ENCODE measurements at places on chromosomes 1 and 21.
A peak's percentile ranks its signal among the peaks of the same experiment; 100 is the strongest.

DNA sequence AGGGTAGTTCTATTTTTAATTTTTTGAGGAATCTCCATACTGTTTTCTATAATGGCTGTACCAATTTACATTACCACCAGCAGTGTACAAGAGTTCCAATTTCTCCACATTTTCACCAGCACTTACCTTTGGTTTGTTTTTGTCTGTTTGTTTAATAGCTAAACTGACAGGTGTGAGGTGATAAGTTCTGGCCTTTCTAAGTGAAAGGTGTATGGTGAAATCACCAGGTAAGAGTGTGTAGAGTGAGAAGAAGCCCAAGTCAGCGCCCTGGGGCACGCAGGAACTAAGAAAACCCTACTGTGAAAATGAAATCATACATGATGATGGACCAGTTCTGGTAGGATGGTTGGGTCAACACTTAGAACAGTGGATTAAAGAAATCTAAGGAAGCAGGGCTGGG, 34.5 kb downstream of the BTG3 start:
- no peak for DNase-seq

DNA sequence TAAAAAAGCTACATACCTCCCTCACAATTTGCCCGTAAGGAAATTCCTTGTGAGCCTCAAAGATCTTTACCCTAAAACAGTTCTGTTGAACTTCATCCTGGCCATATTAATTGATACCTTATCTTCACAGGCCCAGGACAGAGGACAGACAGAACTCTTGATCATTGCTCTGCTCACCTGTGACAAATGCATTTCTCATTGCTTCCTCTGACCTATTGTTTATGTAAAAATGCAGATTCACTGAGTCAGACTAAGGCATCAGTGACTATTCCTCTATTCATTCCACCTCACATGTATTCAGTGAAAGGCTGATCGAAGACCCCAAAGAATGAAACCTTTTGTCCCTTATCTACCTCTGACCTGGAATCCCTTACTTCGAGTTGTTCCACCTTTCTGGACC, 61.0 kb downstream of the BACH1 start:
- no peak for DNase-seq

DNA sequence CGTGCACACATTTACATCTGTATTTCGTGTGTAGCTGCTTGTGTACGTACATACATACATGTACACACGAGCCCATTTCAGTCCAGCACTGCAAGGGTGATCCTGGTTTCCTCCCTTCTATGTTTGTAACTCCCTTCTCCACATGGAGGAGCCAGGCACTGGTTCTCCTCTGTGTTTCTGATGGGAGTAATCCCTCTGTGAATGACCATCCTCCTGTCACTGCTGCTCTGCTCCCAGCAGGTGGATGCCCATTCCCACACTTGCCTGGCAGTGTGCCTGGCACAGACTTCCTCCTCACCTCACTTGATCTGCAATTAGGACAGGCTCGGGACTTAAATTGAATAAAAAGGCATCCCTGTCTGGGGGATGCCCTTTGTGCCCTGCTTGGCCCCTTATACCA, 37.1 kb downstream of the TRAPPC10 start:
- DNase-seq: no peak

DNA sequence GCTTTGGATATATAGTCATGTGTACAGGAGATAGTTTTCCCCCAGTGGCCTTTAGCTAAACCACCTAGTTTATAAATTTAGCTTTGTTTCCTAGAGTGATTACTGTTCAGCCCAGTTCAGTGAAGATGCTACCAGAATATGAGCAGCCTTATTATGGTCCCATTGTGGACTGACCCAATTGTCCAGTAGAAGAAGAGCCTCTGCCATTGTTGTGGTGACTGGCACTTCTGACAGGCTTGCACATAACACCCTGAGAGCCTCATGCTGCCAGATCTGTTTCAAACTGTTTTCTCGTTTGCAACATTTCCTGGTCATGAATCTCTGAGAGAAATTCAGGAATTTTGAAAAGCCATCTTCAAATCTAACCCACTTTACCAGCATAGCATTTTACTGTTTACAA, 20.6 kb downstream of the KPNA6 start:
- DNase-seq: no peak

- DNase-seq: no peak
Measured at GRCh38 chr1:7339953-7340352, 431.1 kb upstream of the VAMP3 start.

DNA sequence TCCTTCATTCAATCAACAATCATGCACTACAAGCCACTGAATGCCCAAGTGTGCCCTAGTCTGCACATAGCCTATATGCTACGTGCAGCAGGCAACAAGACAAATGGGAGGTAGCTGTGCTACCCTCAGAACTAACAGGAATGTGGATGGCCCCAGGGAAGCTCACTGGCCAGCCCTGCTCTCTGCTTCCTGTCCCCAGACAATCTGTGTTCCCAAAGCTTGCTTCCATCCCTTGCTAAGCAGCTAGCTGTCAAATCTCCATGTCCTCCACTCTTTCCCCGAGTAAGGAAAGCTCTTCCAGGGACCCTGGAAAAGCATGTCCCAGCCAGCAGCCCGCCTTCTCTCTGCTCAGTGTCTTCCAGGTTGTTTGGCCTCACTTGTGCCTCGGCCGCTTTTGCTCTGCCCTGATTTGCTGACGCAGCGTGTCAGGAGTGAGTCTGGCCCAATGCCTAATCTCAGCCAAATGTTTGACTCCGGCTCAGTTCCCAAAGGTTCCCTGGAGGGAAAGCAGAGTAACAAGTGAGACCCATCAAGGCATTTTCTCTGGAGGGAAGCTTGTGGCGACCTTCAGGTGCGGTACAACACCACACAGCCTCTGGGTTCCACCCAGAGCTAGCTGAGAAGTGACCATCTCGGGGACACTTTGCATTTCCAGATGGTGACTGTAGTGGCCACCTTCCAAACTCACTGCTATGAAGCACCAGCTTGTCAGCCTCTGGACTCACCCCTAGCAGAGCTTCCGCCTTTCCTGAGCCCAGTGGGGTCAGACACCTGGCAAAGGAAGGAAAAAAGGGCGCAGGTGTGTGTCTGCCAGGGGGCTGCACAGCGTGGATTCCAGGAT, 243.4 kb downstream of the RHOU start:
- no peak for DNase-seq

GRCh38 chr1:39469150-39469549, 22.3 kb upstream of the BMP8A start:
- no peak for DNase-seq

GRCh38 chr21:33229099-33229783, 497 bp upstream of the IFNAR2 start:
- DNase-seq: no peak

DNA sequence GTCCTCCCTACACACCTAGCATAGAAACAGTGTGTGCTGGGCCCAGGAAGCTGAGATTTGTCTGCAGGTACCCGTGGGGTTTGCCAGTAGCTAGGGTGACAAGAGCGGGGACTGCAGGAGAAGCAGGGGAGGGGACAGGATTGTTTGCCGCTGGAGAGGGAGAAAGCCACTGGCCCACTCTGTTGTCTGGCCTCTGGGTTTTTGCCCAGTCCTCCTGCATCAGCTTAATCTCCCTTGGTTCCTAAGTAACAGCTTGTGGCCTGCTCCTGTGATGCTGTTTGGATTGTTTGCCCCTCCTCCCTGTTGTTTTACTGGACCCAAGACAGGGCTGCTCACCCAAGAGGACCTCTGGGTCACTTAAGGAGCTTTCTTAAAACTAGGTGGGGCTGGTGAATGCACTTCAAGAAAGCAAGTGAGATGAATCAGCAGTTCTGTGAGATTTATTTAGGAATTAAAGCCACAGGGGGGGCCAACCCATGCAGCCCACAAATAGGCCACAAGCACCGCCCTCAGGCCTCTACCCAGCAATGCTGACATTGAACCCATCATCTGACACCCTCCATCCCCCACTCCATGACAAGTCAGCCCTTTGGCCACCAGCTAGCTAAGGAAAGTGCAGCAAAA, 142.8 kb downstream of the ZZZ3 start:
- DNase-seq: no peak

DNA sequence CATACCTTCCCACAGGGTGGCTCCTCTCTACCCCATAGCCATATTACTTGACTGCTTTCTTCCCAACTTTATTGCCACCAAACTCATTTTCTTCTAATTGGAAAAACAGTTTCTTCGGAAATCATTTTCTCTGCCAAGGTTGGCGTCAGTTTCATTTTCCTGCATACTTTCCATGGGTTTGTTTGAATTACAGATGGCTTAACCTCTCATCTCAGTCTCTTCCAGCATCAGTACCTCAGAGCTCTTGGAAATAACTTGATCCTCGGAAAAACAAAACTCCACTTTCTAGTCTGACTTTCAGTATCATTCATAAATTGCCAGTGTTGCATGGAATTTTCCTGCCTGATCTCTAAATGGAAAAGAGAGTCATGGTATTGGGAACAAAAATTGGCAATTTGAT, 20.3 kb upstream of the PRDM2 start:
- DNase-seq: no peak

GRCh38 chr1:155081472-155082300, 3.0 kb downstream of the EFNA3 start:
- peak; percentile 45 for DNase-seq

DNA sequence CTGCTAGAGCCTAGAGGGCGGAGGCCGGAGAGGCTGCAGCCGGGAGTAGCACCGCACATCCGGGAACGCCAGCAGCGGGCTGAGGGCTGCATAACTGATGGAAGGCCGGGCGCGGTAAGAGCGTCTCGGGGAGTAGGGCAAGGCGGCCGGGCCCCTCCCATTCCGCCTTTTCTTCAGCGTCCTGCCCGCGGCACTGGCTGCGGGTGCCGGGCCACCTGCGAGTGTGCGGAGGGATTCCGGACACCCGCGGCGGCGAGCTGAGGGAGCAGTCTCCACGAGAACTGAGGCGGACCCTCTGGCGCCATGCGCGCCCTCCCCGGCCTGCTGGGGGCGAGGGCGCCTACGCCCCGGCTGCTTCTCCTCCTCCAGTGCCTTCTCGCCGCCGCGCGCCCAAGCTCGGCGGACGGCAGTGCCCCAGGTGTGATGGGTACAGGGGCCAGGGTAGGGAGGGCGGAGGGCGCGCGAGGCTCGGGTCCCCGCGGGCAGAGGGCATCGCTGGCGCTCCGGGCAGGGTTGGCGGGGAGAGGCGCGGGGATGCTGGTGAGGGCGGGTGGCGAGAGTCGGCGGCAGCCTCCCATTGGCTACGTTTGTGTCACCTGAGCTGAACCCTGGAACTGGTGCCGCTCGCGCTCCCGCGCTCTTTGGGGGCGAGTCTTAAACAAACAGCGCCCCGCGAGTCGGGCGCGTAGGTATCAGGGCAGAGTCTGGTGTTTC, 334.4 kb downstream of the SRGAP2C start:
- DNase-seq: peak; percentile 89

GRCh38 chr1:184158896-184159681, 107.6 kb downstream of the TSEN15 start:
- DNase-seq: no peak

- no peak for DNase-seq
Measured at GRCh38 chr1:26286064-26286416, 6.2 kb downstream of the SH3BGRL3 start.

- no peak for DNase-seq
Measured at GRCh38 chr1:165381745-165382505, 25.4 kb upstream of the LMX1A start.

- DNase-seq: no peak
Measured at GRCh38 chr21:46486481-46487126, 27.9 kb downstream of the DIP2A start.

DNA sequence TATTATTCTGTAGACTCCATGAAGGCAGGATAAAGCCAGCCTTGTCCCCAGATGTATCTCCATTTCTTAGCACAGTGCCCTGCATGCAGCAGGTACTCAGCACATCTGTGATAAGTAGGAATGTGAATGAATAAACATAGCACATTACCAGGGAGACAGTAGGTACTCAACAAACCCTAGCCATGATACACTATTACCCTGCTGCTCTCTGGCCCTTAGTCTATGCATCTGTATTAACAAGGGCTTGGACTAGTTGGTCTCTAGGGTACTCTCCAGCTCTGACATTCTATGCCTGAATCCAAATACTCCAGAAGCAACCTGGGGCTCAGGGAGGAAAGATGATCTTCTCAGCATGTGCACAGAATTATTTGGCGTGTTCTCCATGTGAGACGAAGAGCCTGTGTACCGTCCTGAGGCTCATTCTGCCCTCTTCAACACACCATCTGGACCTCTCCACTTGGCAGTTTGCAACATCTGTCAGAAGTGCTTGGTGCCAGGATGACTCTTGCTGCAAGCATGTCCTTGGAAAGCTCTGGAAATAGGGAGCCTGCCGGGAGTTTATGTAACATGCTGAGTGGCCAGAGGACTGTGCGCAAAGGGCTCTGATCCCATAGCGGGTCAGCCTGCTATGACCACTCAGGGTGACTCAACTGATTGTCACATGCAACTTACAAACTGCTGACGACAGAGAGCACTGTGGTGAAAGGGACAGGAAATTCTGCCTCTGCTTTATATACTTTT, 228.2 kb upstream of the USP24 start:
- no peak for DNase-seq

GRCh38 chr1:66497910-66498309, 36.0 kb upstream of the SGIP1 start:
- no peak for DNase-seq

DNA sequence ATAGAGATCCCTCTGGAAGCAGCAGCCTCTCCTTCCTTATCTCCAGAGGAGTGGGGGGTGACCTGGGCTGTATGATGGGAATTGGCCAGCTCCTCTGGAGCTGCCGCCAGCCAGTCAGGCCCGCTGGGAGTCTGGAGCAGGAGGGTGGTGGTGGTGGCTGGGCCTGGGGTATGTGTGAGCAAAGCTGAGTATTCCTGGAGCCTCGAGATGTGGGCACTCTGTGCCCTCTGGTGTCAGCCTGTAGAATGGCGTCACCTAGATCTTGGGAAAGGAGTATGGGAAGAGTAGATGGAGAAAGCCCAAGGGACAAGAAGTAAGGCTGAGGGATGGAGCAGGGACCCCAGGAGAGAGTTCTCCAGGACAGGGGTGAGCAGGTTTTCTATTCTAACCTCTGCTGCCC, 16.0 kb downstream of the VANGL2 start:
- no peak for DNase-seq

DNA sequence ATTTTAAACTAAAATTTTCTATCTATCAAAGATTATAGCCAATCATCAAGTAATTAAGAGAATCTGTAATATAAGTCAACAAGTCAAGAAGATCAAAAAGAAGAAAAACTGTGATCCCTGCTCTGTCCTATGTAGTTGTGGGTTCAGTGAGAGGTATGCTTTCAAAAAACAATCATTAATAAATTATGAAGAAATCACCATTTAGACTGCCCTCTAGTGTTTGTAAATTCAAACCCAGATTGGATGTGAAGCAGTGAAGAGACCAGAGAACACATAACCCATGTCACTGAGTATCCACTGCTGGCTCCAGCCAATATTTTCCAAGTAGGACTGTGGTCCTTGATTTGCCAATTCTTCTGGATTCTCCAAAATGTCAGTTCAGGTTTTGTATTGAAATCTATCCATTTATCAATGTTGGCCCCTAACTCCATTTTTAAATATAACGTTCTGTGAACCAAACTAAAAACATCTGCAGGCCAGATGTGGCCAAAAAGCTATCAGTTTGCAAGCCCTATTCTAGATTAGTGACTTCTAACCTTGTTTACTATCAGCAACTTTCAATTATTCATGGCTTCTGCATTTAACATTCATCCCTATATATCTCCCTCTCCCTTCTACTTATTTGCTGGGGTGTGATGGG, 467.5 kb upstream of the CXADR start:
- no peak for DNase-seq

GRCh38 chr1:112296908-112297307, 99.1 kb upstream of the CTTNBP2NL start:
- DNase-seq: no peak

- no peak for DNase-seq
Measured at GRCh38 chr1:243950166-243950565, 100.1 kb upstream of the AKT3 start.

- DNase-seq: no peak
Measured at GRCh38 chr21:29689753-29690152, 250.0 kb downstream of the GRIK1 start.

All from CD4-positive, alpha-beta T cell treated with Interferon alpha-2 for 1 hour (primary cell).